ENCODE measurements at places on chromosomes 16 and 17. TPM values are rescaled to one million over a fixed set of nuclear protein-coding genes. Genes with fewer than 3 reads are reported as not detected.

The ERN1 gene
- total RNA-seq, result 1.2 TPM

The FGF11 gene
- total RNA-seq, result not detected

The PRSS21 gene
- total RNA-seq, result not detected

The KRT35 gene
- not detected for total RNA-seq

The KCTD11 gene
- 2.4 TPM for total RNA-seq

The SP2 gene
- total RNA-seq, result 1.9 TPM

- peak; percentile 65 for DNase-seq
These were observed at the start of gene ANTKMT for GRCh38 chr16:720990-721764. Gene ANTKMT, plus strand, starts transcription at chr16:721146. Its CDS starts 129 bp downstream, at chr16:721275.

- DNase-seq, result no peak
These were observed 63.9 kb upstream of the RPH3AL start for GRCh38 chr17:416293-417206.

- no peak for DNase-seq
These were observed 9.7 kb downstream of the KAT7 start for GRCh38 chr17:49798182-49798581.

GRCh38 chr16:57278494-57278893, 6.0 kb downstream of the PLLP start:
- DNase-seq, result no peak

DNA sequence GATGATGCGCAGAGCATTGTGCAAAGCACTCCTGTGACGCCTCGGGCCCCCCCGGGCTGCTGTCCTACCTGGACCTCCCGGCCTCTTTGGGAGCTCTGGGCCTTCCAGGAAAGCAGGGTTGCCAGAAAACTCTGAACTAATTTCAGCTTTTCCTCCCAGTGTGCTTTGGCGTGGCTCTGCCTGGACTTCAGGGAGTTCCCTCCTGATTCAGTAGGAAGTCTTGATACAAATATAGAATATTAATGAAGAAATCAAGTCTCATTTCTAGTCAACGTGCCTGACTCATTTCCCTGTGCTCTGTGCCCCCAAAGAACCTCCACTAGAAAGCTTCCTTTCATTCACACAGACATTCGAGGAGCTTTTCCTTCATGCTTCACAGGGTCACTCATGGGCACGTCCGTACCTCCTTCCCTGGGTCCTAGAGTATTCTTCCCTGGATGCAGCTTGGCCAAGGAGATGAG, 84.0 kb upstream of the NOL11 start:
- DNase-seq, result no peak

DNA sequence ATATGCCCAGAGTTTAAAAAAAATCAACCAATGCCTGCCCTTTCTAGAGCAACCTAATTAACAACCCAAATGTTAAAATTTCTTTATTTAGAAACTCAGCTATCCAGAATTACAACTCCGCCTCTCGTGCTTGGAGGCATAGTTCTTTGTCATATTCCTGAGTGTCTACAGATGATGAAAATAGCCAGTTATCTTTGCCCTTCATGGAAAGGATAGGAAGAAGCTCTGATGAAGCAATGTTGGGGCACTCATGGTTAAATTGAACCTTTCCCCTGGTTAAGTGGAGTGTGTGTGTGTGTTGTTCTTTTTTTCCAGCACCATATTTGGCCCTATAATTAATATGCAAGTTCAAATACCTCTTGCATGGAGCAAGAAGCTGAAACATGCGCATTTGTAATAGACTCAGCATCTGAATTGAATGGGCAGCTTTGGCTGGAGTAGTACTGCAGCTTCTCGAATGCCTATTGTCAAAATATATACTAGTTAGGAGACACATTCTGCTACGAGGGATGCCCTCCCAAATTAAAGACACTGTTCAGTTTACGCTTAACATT, 506.2 kb downstream of the WWOX start:
- DNase-seq, result no peak

DNA sequence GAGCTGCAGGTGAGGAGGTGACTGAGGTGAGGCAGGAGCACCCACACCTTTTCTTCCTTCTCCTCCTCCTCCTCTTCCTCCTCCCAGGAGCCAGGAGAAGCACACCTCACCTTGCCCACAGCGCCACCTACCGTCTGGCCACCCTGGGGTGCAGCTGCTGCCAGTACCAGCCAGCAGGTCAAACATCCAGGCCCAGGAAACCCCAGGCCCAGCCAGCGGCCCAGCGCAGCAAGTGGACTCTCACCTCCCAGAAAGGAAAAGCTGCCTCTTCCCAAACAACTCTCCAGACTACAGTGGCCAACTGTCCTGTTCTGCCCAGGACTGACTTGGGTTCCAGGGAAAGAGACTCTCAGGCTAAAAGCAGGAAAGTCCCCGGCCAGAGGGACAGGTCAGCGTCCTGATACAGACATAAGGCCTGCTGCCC, 22.7 kb downstream of the PEMT start:
- DNase-seq, result peak; percentile 40

DNA sequence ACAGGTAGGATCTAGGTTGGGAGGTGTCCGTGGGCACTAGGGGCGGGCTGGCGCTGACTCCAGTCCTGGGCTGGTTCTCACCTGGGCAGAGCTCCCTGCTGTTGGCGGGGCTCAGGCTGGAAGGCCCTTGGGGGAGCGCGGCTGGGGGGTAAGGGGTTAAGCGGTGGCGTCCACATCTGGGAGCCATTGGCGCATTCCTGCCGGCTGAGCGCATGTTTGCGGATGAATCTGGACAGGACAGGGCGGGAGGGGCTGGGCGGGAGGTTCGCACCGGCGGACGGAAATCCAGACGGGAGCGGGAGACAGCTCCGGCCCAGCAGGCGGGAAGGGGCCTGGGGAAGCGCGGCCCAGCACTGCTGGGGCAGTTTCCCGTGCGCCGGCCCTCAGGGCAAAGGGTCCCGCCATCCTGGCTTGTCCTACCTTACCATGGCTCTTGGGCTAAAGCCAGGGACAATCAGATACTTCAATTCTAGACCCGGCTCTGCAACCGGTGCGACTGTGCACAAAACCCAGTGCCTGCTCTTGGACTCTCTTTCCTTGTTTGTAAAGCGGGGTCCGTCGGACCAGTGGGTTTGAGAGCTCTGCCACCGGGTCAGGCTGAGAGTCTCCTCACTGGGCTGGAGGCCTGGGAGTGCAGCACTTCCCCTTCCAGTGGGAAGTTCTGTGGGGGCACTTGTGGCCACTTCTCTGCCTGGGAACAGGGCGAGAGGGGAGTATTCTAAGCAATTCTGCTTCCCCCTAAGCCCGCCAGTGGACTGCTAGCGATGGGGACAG, 7.8 kb downstream of the RARA start:
- peak; percentile 76 for DNase-seq

- DNase-seq, result no peak
These were observed 20.8 kb upstream of the NOL11 start for GRCh38 chr17:67696853-67697498.

GRCh38 chr17:42378959-42379594, 9.2 kb downstream of the STAT3 start:
- DNase-seq, result no peak

- no peak for DNase-seq
These were observed 50.0 kb upstream of the IRX6 start for GRCh38 chr16:55273959-55274358.

GRCh38 chr16:27264151-27264550, 4.4 kb downstream of the NSMCE1 start:
- peak; percentile 46 for DNase-seq

DNA sequence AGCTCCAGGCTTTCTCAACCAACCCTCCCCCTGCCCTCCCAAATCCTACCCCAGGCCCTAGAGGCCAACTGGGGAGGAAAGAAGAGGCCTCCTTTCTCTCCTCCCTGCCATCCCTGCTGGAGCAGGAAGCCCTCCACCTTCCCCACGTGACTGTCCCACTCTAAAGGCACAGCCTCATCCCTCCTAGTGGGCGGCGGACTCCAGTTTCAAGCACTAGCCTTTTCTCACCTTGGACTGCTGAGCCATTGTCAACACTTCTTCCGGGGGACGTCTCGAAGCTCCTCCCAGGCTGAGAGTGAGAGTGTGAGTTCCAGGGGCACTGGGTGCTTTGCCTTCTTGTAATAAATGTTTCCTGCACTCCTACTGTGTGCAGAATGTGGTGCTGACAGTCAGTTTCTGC, 21.4 kb upstream of the IRX6 start:
- no peak for DNase-seq

GRCh38 chr17:27601069-27601974, 29.7 kb upstream of the LGALS9 start:
- DNase-seq, result peak; percentile 60

DNA sequence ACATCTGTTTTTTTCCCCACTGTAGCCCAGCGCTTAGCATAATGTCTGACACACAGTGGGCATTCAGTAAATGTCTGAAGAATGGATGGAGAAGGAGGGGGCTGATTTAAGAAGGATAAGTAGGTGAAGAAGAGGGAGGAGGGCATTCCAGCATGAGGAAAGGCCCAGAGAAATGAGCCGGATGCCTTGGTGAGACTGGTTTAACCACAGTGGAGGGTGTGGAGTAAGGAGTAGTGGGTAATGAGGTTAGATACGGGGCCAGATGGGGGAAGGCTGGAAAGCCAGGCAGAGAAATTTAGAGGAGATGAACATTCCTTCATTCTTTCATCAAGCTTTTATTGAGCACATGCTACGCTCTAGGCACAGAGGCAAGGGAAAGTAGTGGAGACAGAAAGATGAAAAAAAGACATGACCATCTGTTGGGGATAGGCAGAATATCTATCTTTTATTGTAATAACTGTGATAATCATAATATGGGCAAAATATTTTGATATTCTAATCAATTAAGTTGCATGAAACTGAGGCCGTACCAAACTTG, 43.7 kb upstream of the NFAT5 start:
- no peak for DNase-seq

- no peak for DNase-seq
These were observed 92.1 kb upstream of the GSE1 start for GRCh38 chr16:85520853-85521521.

DNA sequence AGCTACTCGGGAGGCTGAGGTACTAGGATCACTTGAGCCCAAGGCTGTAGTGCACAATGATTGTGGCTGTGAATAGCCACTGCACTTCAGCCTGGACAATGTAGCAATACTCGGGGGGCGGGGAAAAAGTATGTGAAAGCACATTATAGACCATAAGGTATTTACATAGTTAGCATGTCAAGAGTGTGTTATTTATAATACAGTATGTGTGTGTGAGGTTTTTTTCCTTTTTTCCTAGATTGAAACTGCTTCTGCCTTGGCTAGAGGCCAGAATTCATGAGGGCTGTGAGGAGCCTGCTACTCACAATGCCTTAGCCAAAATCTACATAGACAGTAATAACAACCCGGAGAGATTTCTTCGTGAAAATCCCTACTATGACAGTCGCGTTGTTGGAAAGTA, 30.5 kb downstream of the PTRH2 start:
- no peak for DNase-seq

GRCh38 chr16:29254676-29255495, 151.6 kb downstream of the NPIPB11 start:
- no peak for DNase-seq

GRCh38 chr17:81741594-81742452, 29.7 kb downstream of the SLC25A10 start:
- DNase-seq, result no peak

DNA sequence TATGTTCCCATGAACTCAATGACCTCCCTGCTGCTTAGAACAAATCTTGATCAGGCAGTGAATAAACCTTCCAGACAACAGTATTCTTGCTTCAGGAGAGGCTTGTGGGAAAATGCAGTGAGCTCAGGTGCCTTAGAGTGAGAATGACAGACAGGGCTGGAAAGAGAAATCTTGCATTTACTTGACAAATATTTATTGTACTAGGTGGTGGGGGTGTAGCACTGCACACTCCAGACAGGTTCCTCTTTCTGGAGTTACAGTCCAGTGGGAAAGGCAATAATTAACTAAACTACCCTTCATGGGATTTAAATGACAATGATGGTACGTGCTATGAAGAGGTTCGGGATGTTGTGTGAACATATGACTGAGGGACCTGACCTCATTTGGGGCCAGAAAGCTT, 182.9 kb downstream of the SHISA9 start:
- no peak for DNase-seq

GRCh38 chr16:62546701-62547100, 510.5 kb upstream of the CDH8 start:
- DNase-seq, result no peak

DNA sequence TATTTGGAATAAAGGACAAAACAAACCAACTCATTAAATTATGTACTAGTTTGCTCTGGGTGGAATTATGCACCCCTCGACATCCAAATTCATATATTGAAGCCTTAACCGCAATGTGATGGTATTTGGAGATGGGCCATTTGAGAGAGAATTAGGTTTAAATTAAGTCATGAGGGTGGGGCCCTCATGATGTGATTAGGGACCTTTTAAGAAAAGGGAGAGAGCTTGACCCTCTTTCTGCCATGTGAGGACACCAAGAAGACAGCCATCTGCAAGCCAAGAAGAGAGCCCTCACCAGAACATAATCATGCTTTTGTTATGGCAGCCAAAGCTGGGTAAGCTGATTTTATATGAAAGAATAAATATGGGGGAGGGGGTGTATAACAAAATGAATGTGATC, 2.0 kb downstream of the C16orf87 start:
- no peak for DNase-seq

GRCh38 chr16:48811478-48811877, 201.5 kb upstream of the N4BP1 start:
- DNase-seq, result no peak

- no peak for DNase-seq
These were observed 238.4 kb upstream of the AXIN2 start for GRCh38 chr17:65799869-65800268.

DNA sequence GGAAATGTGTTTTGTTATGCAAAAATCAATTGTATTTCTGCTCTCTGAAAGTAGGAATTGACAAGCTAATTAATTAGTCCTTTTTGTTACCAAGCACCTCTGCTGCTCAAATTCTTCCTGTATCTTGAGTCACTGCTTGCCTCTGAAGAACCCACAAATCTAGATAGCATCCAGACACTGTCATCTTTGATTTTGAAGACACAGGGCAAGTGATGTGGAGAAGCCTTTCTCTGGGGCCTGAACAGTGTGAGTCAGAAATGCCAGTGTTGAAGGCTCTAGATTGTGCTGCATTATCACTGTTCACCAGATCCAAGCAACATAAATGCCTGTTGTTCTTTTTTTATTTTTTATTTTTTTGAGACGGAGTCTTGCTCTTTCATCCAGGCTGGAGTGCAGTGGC, 10.9 kb upstream of the ST6GALNAC1 start:
- DNase-seq, result no peak

- peak; percentile 85 for DNase-seq
These were observed 14.7 kb downstream of the LRRC75A start for GRCh38 chr17:16477255-16477654.

Measured in H4 (cell line).